ENCODE measurements at places on chromosomes 13 and 19.

GRCh38 chr19:17575871-17576757 is 20.7 kb downstream of the COLGALT1 start:
- no peak for DNase-seq

GRCh38 chr19:29952177-29952576 is 10.1 kb downstream of the URI1 start:
- no peak for DNase-seq

DNA sequence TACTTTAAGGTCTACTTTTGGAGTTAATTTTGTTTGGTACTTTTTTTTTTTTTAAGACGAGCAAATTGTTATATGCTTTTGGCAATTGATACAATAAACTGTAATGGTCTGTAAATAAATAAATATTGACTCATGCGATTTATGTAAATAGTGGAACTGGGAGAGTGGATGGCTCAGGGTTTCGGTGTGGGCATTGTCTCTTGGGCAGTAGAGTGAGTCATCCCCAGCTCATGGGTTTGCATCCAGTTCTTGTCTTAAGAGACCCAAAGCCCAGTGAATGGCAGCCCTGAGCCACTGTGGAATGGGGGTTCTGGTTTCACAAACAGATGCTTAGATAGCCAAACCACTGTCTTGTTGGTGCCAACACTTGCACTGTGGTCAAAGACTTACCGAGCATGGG is 33.0 kb downstream of the FGF9 start:
- DNase-seq, result no peak

DNA sequence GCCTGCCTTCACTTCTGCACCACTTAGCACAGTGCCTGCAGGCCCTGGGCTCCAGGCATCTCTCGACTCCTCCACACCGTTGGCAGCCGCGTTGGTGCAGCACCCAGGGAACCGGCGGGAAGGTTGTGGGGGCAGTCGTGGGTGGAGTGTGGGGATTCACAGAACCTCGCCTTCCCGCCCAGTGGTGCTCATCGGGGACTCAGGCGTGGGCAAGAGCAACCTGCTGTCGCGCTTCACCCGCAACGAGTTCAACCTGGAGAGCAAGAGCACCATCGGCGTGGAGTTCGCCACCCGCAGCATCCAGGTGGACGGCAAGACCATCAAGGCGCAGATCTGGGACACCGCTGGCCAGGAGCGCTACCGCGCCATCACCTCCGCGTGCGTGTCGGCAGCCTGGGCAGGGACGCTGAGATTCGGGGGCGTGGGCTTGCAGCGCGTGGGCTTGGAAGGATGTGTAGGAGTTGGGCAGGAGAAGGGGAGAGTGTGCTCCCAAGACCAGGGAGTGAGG is 9.6 kb downstream of the RAB11B start:
- no peak for DNase-seq

- DNase-seq, result no peak
Measured at GRCh38 chr13:33798023-33798422, 19.9 kb upstream of the RFC3 start.

- DNase-seq, result no peak
Measured at GRCh38 chr19:47497821-47498520, 14.0 kb upstream of the KPTN start.

GRCh38 chr19:18262144-18262543 is 12.1 kb downstream of the IQCN start:
- no peak for DNase-seq

Data from retina (tissue), 1 donor.